Fibroblast of skin of scalp (primary cell): ENCODE measurements at places on chromosomes 1 and 21.
A peak's percentile ranks its signal among the peaks of the same experiment; 100 is the strongest.

DNA sequence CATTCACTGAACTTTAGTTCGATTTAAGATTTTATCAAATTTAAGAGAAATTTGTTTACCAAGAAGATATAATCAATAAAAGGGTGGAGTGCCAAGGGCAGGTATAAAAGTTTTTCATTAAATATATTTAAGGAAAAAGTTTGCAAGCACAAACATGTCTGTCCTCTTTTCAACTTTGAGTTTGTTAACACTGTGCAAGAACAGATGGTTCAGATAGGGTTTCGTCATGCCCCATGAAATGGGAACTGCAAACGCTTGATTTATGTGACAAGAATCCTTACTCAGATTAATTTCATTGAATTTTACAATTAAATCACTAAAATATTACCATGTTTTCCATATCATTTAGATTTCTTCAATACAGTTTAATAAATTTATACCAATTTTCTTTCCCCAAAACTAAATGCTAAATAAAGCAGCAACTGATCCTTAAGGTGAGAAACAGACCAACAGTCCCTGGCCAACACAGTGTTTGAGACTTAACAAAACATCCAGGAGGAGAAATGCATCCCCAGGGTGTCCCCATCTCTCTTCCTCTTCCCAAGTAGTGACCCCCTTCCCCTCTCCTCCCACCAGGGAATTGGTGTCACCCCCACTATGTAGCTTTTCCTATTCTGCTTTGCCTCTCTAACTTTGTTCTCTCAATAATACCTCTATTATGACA lies 292.9 kb downstream of the LTN1 start:
- DNase-seq: no peak

- no peak for DNase-seq
These were observed 60.0 kb upstream of the C1orf105 start for GRCh38 chr1:172360511-172360910.

GRCh38 chr1:24948079-24948827 lies 18.2 kb upstream of the RUNX3 start:
- no peak for DNase-seq

- DNase-seq: no peak
These were observed 146.1 kb downstream of the SPATA46 start for GRCh38 chr1:162230517-162230916.

DNA sequence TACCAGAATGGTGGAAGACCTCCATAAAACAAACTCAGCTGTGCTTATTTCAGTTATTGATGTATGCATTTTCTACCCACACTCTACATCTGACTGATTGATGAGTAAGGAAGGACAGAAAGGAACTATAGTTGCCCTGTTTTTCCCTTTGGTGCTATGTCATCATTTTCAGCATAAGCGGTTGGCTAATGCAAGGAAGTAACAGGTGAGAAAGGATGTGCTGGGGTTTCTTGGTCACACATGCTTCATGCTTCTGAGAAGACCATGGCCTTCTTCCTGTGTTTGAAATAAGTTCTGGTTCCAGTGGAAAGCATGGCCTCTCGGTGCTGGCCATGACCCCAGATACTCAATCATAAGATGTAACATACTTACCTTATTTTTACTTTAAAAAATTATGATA lies 541.2 kb downstream of the PTPRU start:
- DNase-seq: no peak

DNA sequence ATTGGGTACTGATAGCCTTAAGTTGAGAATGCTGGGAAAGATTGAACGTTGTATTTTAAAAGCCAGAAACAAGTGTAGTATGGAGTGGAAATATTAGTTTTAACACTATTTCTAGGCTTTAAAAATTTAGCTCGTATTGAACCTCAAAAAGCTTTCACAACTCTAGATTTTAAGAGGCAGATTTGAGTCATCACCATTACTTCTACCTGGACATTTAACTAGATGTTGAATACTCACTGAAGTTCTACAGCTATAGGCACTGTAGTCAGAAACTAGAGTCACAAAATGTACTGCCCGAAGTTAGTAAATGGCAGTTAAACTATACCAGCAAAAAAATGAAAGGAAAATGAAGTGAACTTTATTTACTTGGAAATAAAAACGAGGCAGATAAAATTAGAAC lies 96.5 kb downstream of the NEK7 start:
- DNase-seq: no peak

DNA sequence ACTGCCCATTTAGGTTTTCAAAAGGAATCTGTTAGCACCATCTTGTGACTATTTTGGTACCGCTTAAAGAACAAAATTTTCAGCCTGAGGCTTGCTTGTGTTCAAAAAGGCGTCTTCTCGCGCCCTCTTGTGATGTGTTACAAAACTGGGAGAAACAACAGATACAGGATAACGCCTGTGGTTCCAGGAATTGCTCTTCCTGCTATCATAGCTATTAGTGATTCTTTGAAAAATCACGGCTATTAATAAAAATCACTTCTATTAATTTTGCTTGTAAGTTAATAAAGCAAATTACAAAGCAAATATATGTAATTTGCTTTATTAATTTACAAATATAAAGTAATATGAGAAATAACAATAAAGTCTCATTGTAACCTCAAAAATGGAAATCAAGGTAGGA lies 82.2 kb upstream of the ABCD3 start:
- peak; percentile 92 for DNase-seq

GRCh38 chr1:90708826-90709225 lies 8.3 kb downstream of the BARHL2 start:
- no peak for DNase-seq

DNA sequence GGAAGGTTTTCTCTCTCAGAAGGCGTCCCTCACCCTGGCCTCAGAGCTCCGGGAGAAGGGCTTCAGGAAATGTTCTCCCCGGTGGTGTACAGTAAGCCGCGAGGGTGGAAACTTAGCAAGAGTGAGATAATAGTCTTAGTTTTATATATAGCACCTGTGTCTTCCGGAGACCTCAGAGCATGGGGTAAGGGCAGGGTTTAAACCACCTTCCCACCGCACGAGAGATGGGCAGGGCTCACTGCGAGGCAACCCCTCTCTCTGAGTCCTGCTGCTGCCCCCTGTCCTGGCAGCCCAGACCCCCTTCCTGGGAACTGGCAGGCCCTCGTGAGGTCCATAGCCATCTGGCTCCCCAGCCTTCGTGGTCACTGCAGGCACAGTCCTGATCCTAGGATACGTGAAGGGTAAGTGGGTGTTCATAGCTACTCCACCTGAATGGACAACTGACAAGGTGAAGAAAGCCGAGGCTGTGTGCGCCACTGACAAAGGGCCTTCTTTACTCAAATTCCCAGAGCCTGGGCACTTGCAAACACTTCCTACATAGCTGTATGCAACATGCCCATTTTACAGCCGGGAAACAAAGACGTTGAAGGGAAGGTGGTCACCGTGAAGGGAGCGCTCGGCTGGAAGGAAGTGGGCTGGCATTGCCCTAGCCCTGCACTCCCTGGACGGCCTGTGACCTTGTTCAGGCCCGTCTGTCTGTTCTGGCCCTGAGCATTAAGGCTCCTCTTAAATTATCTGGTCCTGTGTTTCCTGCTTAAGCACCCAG lies 26.9 kb downstream of the ITPKB start:
- DNase-seq: no peak
